ENCODE measurements at places on chromosomes 1 and 21.

DNA sequence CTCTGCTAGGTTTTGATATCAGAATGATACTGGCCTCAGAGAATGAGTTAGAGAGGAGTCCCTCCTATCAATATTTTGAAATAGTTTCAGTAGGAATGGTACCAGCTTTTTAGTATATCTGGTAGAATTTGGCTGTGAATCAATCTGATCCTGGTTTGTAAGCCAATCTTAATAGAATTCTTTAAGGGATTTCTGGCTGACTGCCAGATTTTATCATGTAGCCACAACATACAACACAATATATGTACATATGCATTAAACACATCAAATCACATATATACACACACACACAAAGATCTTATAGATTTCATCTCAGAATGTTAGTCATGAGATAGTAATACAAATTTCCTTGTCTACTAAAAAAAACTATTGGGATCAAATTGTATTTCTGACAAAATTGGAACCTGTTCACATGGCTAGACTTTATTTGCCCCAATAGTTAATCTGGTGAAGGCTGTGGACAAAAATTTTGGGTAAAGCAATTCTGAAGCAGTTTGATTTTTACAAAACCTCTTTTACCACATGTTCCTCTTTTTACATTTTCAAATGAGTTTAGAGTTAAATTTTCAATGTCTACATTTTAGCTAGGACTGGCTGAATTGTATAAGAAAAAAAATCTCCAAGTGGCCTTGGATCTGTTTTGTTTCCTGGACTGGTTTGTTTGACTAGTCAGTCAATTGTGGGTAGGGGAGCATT is 151.7 kb downstream of the FASLG start:
- no peak for DNase-seq

- DNase-seq: no peak
Measured at GRCh38 chr1:208644401-208645160, 400.4 kb upstream of the PLXNA2 start.

GRCh38 chr1:53485478-53486394 is 26.5 kb downstream of the DMRTB1 start:
- peak; percentile 39 for DNase-seq

GRCh38 chr1:155005076-155006011 is 2.7 kb downstream of the ZBTB7B start:
- DNase-seq: no peak

DNA sequence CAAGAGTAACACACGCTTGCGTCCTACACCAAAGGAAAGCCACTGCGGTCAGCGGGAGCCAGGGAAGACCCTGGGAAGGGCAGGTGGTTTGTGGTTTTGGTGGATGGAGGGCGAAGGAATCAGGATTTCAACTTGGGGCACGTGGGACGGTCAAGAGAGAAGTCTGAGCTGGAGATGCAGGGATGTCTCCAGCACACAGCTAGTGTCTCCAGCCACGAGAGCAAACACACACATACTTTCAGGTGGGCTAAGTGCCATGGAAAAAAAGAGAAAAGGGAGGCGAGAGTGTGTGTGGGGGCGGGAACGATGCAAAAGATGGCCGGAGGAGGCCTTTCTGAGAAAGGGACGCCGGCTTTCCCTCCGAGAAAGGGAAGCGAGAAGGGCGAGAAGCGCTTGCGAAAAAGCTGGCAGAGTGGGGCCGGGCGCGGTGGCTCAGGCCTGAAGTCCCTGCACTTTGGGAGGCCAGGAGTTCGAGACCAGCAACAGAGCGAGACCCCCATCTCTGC is 1.4 kb upstream of the SRRM1 start:
- no peak for DNase-seq

DNA sequence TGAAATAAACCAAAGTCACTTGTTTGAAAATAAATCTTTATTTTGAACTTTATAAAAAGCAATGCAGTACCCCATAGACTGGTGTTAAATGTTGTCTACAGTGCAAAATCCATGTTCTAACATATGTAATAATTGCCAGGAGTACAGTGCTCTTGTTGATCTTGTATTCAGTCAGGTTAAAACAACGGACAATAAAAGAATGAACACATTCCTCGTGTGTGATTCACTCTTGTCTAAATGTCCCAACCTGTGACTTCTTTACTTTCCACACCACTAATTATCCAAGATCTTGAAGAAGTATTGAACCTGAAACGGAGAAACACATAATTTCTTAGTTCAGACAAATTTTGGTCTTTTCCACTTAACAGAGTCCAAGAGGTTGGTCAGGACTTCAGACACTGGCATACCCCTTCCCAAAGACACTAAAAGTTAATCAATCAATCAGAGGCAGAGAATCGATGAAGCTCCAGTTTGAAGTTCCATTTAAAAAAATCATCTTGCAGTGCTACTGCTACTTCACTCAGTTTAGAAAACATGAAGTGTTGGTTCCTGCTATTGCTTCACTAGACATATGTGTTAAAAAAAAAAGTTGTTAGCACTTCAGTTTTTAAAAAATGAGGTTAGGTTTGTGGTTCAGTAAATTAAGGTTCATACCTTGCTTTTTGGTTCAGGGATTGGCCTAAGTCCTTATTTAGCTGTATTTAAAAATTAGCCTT is 26.2 kb downstream of the ATP1B1 start:
- DNase-seq: no peak

GRCh38 chr1:69711190-69711930 is 143.6 kb downstream of the LRRC7 start:
- DNase-seq: no peak

DNA sequence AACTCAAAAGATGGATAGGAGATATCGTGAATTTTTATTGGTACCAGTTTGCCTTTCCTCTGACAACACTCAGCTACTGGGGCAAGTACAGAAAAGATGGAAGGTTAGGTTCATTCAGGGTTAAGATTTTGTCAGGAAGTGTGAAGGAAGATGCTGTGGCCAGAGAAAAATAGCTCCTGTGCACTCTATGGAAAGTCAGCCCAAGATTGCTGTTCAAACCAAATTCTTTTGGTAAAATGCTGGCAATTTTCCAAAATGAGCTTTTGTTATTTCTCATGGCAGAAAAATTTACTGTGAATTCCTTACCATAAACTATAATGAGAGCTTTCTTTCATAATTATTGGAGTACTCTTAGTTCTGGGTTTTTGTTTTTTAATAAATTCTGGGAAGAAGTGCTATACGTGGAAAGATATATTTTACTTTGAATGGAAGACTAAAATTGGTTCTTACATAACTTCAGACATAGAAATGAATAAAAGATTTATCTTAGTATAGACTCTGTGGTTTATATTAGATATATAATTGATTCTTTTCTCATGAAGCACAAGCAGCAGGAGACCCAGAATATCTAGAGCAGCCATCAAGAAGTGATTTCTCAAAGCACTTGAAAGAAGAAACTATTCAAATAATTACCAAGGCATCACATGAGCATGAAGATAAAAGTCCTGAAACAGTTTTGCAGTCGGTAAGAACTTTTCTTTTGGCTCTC is 112.2 kb downstream of the USP25 start:
- peak; percentile 70 for DNase-seq

DNA sequence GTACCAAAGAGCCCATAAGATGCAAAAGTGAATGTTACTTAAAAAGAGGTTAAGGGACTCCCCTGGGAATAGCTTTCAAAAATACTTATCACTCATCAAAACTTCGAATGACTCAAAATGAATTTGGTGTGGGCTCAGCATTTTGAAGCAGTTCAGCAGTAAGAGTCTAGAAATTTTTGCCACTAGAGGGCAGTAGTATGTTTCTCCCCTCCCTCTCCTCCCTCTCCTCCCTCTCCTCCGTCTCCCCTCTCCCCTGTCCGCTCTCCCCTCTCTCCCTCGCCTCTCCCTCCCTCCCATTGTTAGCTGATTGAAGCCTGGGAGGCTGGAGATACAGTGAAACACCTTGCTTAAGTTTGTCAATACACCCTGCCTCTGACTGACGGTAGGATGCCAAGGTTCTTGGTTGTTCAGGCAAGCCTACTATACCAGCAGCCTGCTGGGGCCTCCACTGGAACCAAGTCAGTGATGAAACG is 70.8 kb upstream of the TENT5C start:
- DNase-seq: peak; percentile 28

- DNase-seq: no peak
Measured at GRCh38 chr1:238681021-238681420, 705.3 kb upstream of the CHRM3 start.

DNA sequence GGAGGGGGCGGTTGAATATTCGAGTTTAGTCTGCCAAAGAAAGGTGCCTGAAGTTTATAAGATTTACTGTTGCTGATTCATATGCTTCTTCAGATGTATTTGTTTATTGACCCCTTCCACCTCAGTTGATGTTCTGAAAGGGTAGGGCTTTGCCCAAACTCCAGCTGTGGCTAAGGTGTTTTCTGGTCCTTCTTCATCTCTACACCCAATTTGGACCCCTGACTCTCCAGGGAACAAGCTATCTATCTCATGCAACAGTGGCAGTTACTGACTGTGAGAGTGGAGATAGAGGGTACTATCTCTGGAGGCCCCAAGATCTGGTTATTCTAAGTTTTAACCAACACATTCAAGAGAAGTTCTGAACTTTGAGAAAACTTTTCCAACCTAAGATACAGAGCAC is 12.6 kb upstream of the ALG14 start:
- no peak for DNase-seq

DNA sequence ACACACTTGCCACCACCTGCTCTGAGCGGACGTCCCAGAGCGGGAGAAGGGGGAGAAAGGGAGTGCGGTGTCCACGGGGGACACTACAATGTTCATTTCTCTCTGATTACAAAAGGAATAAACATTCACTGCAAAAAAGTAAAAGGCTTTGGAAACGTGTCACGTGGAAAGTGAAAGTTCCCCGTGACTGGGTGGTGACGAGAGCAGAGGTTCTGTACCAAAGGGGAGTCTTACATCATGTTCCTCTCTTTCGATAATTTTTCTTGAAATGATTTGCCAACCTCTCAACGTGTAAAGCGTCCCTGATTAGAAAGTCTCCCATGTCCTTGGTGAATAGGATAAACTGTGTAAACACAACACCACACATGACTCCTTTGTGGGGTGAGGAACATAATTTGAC is 22.0 kb upstream of the PRDM15 start:
- DNase-seq: no peak

DNA sequence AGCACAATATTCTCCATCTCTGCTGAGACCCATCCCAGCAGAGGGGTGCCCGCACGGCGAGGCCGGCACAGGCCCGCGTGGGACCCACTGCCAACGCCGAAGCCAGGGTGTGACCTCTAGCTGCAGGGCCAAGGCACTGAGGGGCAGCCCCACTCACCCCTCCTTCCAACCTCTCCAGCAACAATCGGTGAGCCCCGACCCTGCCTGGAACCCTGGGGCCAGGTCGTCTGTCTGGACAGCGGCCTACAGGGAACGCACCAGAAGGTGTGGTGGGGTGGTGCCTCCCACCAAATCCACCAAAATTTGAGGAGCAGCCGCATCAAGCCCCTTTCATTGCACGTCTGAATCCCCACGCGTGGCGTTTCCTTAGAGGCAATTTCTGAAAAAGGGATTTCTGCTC is 63.0 kb upstream of the ADARB1 start:
- DNase-seq: no peak

DNA sequence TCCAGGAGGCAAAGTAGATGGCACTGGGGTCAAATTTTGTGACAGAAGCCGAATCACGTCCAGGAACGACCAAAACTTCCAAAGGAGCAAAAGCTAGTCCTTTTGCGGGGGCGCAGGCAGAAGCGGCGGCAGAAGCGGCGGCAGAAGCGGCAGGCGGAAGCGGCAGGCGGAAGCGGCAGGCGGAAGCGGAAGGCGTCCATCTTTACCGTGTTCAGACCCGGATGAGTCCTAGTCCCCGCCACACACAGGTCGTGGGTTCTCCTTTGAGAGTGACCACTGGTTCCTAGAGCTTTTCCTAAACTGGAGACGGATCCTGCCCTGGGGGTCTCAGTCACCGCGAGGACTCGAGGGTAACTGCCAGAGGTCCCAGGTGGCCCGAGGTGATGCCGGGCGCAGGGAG is 53.6 kb downstream of the POFUT2 start:
- no peak for DNase-seq

DNA sequence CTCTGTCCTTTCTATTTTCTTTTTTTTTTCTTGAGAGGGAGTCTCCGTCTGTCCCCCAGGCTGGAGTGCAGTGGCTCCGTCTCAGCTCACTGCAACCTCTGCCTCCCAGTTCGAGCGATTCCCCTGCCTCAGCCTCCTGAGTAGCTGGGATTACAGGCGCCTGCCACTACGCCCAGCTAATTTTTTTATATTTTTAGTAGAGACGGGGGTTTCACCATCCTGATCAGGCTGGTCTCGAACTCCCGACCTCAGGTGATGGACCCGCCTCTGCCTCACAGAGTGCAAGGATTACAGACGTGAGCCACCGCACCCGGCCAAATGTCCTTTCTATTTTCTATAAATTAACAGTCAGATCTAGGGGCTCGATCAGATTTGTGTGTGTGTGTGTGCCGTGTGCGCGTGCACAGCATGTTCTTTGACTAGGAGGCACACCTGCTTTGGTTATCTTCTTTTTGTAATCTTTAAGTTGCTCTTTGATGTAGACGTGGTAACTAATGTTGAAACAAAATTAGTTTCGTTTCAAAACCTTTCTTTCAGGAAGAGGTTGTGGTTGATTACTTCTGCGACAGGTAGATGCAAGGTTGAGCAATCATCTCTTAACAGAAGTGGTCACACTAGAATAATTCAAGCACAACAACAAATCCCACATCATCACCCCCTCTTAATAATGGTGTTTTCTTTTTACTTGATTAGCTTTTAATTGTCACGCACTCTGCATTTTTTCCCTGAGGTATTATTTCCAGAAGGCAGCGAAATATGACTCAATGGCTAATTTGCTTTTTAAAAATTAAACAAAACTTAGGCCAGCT is 779 bp upstream of the DEGS1 start:
- no peak for DNase-seq

DNA sequence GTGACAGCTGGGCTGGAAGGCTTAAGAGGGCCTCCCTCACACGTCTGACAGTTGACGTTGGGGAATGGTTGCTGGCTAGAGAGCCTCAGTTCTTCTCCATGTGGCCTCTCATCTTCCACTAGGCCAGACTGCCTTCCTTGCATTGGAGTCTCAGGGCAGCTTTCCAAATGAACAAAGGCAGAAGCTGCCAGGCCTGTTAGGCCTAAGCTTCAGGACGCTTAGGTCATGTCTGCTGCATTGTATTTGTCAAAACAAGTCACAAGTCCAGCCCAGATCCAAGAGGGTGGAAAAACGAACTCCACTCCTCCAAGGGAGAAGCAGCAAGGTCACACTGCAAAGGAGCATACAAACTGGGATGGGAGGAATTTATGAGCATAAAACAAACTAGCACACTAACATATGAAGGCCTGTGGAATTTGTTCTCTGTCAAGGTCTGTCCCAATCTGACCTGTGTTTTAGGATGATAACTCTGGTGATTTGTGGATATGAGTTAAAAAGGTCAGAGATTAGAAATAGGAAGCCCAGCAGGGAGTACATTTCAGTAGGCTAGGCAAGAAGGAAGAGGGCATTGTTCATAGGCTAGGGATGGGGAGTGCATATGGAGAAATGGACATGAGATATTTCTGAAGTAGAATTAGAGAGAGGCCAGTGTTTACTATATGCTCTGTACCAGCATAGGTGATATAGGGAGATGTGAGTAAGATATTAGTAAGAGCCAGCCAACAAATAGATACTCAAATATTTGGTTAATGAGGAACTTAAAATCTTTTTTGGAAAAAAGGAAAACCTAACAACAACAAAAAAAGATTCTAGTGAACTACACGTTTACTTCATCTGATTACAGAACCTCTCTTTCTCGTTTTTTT is 29.1 kb upstream of the CNN3 start:
- no peak for DNase-seq

GRCh38 chr1:1091344-1092148 is 17.4 kb upstream of the RNF223 start:
- no peak for DNase-seq

GRCh38 chr21:44643741-44644310 is 2.4 kb upstream of the KRTAP10-11 start:
- DNase-seq: no peak
